ENCODE measurements at places on chromosomes 2 and 18.

DNA sequence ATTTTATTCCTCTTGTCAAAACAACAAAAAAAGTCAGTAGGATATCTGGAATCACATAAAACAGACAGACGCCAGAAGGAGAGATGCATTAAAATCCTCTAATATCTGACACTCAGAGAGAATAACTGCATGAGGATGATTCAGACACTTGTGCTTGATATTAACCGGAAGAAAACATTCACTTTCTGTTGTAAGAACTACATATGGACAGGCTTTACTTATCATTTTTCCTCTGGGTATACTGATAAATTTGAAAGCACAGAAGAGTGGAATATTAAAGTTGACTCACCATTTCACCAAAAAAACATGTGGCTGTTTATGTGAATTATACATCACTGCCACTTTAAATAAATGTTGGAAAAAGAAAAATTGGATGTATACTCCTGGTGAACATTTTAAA, 589.1 kb upstream of the CDH2 start:
- DNase-seq, result no peak

- DNase-seq, result no peak
These were observed 101.5 kb upstream of the GRB14 start for GRCh38 chr2:164722616-164723338.

GRCh38 chr18:5395860-5396448, 100.4 kb upstream of the ZBTB14 start:
- no peak for DNase-seq

- no peak for DNase-seq
These were observed 54.8 kb downstream of the FAM168B start for GRCh38 chr2:131038258-131039100.

DNA sequence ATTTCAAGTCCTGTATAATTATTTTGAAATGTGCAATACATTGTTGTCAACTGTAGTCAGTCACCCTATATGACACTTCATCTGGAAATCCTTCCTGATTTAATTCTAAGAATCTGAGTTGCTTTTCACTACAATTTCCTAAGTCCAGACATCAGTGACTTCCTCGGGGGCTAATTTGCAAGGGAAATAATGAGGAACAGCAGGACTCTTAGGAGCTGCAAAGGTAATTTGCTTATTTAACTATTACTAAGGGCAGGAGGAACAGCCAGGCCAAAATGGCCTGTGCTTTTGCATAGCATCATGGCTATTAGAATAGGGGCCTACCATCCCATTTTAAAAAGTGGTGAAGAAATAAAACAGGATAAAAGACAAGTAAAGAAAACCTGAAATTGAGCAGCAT, 178.8 kb downstream of the MC4R start:
- DNase-seq, result no peak

DNA sequence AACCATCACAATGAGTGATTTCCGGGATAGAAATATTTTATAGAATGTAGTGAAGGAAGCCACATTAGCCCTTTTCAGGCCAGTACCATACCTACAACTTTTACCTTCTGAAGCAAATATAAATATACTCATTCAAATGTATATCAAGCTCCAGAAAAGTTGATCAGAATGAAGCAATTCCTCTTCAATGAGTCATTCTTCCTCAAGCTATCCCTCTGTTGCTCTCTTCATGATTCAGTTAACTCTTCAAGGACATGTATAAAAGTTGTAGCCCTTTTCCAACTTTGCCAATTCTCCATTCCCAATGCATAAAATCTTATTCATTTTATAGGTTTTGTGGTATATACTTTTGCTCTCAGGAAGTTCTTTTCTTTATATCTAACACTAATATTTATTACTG, 242.1 kb upstream of the RGPD4 start:
- DNase-seq, result peak; percentile 8

DNA sequence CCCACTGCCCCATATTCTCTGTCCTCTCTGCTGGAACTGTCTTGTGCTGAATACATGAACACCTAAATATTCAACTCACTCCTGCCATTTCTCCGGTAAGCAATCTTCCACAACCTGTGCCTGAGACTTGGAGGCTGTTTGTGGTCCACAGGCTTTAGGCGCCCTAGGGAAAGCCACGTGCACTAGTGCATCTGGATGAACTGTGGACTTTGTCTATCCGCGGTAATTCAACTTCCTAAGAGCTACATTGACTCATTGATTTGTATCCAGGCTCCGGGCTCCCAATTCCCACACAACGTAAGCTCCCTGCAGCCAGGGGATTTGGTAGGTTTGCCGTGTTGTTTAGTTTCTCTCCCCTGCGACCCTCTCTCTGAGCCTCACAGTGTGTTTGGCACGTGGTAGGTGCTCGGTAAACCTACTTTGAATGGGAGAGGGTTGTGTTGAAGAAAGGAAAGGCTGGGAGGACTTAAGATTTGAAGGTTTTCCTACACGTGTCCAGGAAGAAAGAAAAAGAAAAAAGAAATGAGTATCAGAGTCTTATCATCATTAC, 718.2 kb downstream of the DPP10 start:
- no peak for DNase-seq

DNA sequence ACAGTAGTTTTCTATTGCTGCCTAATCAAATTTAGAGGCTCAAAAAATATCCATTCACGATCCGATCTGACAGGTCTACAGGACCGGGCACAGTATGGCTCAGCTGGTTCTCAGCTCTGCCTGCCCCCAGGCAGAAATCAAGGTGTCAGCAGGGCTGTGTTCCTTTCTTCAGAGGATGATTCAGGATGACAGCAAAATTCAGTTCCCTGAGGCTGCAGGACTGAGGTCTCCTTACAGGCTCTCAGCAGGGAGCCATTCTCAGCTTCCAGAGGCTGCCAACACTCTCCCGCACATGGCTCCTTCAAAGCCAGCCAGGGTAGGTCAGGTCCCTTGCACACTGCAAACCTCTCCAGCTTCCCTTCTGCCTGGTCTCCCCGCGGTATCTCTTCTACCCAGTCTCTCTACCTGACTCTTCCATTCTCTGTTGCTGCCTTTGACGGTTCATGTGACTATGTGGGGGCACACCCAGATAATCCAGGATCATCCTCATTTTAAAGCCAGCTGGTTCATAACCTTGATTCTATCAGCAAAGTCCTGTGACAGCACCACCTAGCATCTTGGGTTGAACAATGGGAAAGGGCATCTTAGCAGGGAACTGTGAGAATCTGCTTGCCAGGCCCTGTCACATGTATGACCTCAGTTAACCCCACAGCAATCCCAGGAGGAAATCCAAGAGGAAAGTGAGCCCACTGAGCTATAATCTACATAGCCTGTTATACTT, 50.4 kb downstream of the UXS1 start:
- DNase-seq, result no peak

GRCh38 chr2:226674123-226674522, 125.5 kb downstream of the IRS1 start:
- no peak for DNase-seq

GRCh38 chr2:151842830-151843690, 14.8 kb upstream of the ARL5A start:
- DNase-seq, result no peak

Measured in non-pigmented ciliary epithelial cell (primary cell).